NCI-H446 (cell line): ENCODE measurements at places on chromosomes 3 and 15.
A peak's percentile ranks its signal among the peaks of the same experiment; 100 is the strongest.

DNA sequence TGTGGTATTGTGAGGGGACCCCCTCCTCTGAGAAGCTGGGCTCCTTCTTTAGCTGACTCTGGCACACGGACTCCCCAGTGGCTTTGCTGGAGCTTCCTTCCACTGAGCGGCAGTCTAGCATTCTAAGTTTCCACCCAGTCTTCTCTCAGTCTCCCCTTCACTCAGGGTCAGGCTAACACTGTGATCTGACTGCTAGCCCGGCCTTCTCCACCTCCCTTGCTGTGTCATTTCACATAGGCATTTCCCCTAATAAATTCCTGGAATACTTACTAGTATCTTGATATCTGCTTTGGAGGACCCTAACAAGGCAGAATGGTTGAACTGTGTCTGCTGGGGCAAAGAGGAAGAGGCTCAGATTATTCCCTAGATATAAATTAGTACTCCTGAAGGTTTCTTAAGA, 106.2 kb upstream of the THBS1 start:
- DNase-seq: no peak

DNA sequence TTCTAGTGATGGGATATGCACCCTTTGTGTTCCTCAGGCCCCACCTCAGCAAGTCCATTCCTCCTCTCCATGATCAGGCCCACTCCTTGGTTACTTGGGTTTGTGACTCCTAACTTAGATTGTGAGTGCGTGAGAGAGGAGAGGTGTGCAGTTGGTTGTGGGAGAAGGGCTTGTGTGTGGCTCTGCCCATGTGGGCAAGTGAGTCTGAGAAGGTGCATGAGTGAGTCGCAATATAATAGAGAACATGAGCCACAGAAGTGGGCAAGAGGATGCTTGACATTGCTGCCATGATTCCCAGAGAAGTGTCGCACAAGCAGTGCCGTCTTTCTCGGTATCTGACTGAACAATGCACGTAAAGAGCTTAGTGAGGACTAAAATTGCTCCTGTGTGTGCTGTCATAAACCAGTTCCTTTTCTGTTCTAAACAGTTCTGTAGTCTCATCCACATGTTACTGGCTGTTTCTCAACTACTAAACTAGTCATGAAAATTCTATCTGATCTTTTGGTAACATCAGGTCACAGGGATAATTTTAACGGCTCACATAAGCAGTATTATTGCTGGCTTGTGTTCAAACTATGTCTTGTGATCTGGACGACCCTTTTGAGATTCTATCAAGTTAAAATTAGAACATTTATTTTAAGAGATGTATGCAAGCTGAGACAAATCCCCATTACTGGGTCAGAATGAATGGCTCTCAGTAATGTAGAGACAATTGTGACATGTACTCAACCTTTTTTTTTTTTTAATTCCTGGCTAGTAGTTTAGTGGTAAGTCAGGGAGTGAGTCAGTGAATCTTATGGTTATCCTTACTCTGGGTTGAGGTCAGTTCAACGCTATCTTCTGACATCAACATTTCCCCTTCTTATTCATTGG, 25.6 kb downstream of the GYG1 start:
- no peak for DNase-seq

- DNase-seq: no peak
These were observed 11.5 kb downstream of the HEMK1 start for GRCh38 chr3:50580683-50581458.

DNA sequence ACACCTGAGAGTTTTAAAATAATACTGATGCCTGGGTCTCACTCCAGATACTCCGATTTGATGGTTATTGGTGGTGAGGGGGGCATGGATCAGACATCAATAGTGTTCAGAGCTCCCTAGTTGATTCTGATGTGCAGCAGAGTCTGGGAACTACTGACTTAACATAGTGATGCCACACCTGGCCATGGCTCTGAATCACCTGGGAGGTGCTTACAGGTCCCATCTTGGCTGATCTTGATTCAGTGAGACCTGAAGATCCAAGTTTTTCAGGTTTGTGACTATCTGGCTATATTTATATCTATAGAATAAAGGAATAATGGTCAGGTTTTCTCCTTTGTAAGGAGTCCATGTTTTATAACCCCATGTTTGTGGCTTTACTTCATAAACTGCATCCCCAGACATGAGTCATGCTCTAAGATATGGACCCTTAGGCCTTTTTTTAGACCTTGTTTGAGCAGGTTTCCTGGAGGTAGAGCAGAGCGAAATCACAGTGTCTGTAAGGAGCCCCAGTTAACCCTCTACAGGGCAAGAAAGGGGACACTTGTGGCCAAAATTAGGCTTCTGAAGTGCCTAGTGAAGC, 101.4 kb downstream of the LARS2 start:
- DNase-seq: no peak

DNA sequence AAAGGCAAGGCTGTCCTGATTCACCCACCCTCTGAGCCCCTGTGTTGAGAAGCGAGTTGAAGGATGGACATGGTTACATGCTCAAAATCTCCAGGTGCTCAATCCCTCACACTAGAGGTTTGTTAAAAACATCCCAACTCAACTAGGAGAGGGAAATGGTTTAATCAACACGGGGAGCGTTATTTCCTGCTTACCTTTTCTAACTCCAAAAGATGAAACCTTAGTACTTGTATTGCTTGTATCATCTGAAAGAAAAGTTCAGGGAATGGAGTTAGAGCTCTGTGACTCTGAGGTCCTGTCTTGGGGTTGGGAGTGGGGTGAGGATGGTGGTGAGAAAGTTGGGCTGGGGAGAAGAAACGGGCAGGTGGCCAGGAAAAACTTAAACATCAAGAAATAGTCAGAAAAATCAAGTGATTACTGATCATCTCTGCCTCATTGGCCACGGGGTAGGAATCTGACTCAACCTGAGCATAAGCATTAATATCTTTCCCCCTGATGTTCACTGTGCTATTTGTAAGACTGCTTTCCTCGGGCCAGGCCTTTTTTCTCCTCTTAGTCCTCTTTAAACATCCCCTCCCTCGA, 5.9 kb downstream of the MEIS2 start:
- no peak for DNase-seq

GRCh38 chr15:73051391-73051806, 864 bp upstream of the NEO1 start:
- DNase-seq: no peak

DNA sequence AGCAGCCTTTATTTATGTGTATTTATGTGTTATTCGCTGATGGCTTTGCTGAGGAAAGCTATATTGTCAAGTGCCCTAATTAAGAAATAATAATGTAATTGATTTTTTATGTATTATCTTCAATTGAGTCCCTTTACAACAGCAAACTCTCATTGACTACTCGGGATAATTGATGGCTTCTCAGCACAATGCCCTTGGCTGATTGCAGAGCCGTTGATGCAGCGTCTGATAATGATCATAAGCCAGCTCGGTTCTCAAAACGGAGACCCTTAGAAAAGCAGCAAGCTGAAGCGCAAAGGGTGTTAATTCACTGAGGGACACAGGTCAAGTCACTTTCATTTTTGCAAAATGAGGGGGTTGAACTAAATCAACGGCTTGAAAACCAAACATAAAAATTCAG, 357.1 kb upstream of the KCNH8 start:
- DNase-seq: no peak

DNA sequence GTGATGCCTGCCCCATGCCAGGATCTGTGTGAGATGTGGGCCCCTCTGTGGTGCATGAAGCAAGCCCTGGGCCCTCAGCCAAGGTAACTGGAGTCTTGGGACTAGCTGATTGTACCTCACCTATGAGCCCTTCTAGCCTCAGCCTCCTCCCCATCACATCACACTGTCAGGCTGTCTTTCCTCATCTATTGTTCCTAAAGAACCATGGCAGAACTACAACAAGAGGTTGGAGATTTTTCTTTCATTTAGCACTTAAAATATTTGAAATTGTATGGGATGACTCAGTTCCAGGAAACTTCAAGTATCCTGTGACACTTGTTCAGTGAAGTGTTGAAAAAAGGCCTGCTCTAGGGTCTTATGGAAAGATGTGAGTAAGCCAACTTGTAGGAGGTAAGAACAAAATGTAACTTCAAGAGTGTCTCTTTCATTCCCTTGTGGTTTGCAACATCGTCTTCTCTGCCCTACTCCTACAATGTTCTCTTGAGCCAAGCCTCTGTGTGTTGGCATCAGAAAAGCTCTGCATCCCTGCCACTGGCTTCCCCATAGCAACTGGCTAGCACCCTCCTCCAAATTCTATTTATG, 58.7 kb upstream of the TIPARP start:
- no peak for DNase-seq

DNA sequence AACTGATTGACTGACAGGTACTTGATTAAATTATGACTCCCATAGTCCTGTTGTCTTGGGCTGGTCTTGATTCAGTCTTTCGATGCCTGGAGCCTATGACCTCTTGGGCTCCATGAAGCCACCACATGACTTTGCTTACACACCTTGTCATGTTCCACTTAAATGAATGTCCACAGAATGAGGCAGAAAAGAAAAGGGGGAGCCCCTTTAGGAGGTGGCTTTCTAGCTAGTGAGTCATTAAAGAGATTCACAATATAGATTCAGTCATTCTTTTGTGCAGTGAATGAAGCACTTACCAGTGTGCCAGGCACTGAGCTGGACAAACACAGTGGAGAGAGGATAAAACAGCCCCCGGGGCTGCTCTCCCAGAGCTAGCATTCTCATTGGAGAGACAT, 17.1 kb downstream of the VIPR1 start:
- DNase-seq: no peak

DNA sequence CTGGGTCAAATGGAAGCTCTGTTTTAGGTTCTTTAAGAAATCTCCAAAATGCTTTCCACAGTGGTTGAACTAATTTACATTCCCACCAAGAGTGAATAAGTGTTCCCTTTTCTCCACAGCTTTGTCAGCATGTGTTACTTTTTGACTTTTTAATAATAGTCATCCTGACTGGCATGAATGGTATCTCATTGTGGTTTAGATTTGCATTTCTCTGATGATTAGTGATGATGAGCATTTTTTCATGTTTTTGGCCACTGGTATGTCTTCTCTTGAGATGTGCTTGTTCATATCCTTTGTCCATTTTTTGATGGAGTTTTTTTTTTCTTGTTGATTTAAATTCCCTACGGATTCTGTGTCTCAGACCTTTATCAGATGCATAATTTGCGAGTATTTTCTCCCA, 745.0 kb upstream of the BCHE start:
- no peak for DNase-seq

GRCh38 chr3:1037631-1038030, 55.2 kb upstream of the CNTN6 start:
- DNase-seq: no peak

GRCh38 chr3:193757457-193757856, 164.4 kb downstream of the OPA1 start:
- DNase-seq: no peak

- DNase-seq: no peak
These were observed 51.1 kb downstream of the SERP1 start for GRCh38 chr3:150495149-150495548.

DNA sequence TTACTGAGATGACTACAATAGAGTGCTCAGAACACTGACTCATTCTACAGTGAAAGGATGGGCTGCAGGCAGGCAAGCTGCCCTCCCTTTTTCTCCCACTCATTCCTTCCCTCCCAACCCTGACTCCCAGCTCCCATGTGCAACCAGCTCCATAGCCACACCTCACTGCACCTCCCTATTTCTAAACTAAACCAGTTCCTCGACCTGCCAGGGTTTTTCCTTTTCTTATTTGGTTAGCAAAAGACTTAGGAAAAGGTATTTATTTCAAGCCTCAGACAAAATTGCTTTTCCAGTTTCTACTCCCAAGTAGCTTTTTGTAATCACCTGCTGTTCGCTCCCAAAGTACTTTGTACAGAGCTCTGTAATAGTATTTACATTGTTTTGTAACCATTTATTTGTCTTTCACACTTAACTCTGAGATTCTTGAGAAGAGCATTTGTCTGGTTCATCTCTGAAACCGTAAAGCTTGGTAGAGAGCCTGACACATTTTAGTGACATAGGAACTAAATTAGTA, 2.2 kb downstream of the AADAC start:
- no peak for DNase-seq

GRCh38 chr3:44439499-44440295, 37.8 kb downstream of the ZNF445 start:
- no peak for DNase-seq

GRCh38 chr3:149936812-149937230, 33.9 kb downstream of the PFN2 start:
- DNase-seq: peak; percentile 40

- no peak for DNase-seq
These were observed 152.4 kb downstream of the APBA2 start for GRCh38 chr15:29037997-29038705.

GRCh38 chr3:58630076-58630709, 36.4 kb downstream of the FAM3D start:
- DNase-seq: peak; percentile 14

GRCh38 chr15:80447077-80447476, 42.9 kb downstream of the ARNT2 start:
- DNase-seq: no peak

GRCh38 chr15:93852761-93853160, 378.6 kb upstream of the MCTP2 start:
- no peak for DNase-seq

- DNase-seq: no peak
These were observed 562.6 kb downstream of the EDEM1 start for GRCh38 chr3:5750091-5750490.

DNA sequence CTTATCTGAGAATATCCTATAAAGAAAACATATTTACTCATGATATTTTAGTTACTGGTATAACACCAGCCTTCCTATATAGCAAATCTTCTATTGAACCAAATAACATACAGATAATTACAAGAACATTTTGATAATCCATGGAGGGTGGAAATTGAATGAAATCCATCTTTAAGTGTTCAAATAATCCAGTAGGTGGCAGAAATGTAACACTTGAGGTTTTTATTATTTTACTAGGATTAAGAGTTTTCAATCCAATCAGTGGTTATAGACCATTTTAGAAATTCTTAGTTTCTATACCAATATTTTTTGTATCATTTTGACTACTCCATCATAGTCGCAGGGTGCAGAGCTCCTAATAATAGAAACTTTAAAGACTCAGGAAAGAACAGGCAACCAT, 101.9 kb upstream of the KCNH8 start:
- DNase-seq: no peak

GRCh38 chr3:71062037-71062932, 521.2 kb downstream of the FOXP1 start:
- no peak for DNase-seq

DNA sequence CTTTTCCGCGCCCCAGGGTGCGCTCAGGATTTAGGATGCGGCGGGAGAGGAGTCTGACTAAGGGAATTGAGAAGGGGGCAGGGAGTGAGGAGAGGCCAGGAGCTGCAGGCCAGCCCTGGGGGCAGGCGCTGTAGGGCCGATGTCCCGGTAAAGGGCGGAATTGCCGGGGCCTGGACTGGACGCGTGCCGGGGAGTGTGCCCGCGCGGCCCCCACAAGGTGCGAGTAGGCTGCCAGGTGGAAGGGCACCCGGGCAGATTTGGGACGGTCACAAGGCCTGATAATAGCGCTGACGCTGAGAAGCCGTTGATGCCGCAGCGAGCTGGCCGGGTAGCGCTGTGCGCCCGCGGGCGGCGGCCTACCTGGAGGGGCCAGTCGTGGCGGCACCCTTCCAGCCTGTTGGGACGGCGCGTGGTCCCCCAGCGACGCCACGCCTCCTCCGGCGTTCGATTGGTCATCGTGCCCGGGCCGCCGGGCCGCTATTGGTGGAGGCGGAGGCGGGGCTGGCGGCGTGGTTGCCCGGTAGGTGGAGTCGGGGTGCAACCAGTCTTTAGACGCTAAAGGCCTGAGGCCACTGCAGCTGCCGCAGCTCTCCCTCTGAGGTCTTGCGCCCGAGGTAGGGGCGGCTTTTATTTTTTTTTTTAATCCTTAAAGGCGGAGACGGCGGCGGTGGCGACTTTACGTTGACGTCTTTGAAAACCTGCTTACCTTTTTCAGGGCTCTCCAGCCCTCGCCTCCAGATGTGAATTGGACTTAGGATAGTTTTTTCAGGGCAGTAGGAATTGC, 903 bp downstream of the SLC25A38 start:
- no peak for DNase-seq
